NCI-H187 (cell line): ENCODE measurements at places on chromosomes 1 and 21.

DNA sequence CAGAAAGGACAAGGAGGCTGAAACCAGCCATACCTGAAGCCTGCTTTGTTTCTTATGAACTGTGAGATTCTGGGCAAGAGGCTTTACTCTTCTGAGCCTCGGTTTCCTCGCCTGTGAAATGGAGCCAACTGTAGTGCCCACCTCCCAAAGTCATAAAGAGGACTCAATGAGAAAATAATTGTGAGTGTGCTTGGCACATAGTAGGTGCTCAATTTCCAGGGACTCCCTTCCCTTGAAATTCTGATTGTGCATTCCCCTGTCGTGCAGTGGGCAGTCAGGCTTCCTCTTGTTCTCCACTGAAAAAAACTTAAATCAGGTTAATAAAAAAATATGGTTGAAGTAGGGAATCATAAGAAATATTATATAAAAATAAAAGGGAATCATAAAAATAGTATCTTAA is 37.5 kb upstream of the RUNX3 start:
- DNase-seq, result no peak

DNA sequence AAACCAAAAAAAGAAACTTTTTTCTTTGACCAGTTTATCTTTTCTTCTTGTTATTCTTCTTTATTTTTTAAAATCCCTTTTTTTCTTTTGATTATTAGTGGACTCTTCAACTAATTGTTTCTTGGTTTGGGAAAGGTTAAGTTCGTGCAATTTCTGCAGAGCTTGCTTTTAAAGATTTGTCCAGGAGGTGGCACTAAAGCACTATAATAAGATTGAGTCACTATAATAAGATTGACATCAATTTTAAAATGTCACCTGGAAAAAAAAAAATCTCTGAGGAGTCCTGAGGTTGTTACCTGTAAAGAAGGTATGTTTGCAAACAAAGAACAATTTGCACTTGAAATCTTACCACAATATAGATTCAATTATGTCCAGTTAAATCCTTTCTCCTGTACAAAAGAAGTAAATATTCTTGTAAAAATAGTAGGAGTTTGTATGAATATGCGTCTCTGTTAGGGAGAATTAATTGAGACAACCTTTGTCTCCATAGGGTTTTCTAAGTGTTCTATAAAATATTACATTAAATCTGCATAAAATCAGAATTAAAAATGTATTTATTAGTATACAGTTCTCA is 166.7 kb downstream of the ADGRL4 start:
- DNase-seq, result no peak

DNA sequence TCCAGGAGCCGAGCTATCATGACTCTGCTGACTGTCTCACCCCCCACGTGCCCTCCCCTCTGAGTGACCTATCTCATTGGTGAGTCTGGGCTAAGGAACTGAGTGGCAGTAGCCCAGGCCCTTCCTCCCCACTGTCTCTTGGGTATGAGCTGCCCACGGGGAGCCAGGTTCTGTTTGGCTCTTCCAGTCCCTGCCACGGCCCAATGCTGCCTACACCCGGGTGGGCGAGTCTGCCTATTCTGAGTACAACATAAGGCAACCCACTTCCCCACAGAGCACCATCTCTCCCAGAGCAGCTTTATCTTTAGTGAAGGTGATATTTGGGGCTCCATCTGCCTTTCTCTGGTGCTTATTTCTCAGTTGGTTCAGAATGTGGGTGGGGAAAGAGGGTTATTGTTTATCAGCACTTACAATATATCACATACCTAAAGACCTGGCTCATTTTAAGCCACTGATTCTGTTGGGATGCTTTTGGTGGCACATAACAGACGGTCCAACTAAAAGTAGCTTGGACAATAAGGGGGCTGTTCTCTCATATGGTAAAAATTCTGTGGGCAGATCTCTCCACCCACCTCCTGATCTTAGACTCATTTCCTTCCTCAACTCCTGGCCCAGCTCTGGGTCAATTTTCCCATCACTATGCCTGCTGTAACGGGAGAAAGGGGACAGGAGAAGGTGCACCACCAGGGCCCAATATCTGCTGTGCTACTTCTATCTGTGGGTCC is 27.7 kb upstream of the VWA5B1 start:
- no peak for DNase-seq

DNA sequence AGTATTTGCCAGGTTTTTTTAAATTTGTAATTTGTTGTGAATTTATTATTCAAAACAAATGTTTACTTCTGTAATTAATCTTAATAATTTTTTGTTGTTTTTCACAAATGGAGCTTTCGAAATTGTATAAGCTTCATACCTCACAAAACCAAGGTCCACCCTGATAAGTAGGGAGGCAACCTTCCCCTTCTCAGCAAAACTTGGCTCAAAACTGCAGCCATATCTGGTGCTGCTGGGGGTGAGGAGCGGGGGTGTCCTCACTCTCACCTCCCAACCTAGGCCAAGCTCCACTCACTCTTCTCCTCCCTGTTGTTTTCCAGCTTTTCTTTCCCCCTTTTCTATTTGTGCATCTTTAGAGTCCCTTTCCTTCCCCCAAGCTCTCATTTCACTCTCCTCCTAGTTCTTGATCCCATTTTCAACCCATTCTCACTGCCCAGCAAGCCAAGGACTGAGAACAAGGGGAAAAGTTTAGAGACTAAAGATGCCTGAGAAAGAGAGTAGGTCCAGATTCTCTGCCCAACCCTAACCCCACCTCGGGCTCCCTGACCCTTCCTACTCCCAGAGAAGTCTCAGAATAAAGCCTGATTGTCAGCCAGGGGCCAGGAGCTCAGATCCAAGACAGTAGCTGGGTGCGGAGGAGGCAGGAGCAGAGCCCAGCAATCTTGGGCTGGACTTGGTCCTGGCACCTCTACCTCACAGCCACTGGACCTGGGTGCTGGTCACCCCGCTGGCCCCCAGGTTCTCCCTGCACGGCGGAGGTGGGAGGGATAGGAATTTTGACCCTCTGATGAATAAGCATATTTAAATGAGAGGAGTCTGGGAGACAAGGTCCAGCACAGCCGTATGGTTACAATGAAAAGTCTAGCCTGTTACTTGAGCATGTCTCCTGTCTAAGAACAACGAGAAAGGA is 8.3 kb upstream of the CFAP45 start:
- no peak for DNase-seq

DNA sequence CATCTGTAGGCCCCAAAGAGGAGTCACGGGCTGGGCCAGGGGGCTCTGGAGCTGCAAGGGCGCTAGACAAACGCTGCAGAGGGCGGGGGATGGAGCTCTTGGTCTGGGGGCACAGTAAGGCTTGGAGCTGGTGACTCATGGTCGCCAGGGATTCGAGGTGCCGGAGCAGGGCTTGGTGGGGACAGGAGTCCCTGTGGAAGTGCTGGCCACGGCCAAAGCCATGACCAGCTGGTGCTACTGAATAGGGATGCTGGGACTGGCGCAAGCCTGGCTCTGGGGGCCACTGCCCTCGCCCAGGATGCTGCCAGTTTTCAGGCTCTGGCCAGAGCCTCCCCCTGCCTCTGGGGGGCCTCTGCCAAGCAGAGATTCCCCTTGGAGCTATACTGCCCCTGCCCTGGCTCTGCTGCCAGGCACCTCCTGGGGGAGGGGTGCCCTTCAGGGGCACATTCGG is 25.2 kb downstream of the SPOCD1 start:
- DNase-seq, result no peak

- DNase-seq, result no peak
Observed at GRCh38 chr21:37341254-37341960, 25.2 kb upstream of the DYRK1A start.

- no peak for DNase-seq
Observed at GRCh38 chr1:119891386-119891785, 4.9 kb downstream of the ADAM30 start.

DNA sequence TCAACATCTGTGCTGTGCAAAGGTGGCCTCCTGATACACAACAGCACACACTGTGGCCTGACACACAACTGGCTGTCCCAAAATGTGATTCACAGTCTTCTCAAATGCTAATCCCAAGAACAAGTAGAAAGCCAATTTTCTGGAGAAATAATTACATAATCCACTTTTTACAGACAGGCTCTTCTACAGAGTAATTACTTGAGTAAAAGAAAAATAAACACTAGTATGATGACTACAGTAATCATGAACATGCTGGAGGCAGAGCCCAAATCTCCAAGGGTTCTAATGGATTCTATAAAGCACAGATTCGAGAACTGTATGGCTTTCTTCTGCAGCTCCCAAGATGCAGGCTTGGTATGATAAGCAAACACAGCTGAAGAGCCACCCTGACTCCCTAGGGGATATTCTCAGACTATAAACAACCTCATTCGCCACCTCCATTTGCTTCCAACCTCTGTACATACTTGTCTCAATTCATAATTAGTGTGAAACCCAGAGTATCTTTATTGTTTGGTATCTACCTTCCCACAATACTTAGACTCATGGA is 81.9 kb downstream of the SIPA1L2 start:
- peak; percentile 45 for DNase-seq

GRCh38 chr1:111990878-111991718 is 1.6 kb upstream of the KCND3 start:
- peak; percentile 78 for DNase-seq

- DNase-seq, result no peak
Observed at GRCh38 chr1:227070638-227071285, 130.7 kb downstream of the COQ8A start.

DNA sequence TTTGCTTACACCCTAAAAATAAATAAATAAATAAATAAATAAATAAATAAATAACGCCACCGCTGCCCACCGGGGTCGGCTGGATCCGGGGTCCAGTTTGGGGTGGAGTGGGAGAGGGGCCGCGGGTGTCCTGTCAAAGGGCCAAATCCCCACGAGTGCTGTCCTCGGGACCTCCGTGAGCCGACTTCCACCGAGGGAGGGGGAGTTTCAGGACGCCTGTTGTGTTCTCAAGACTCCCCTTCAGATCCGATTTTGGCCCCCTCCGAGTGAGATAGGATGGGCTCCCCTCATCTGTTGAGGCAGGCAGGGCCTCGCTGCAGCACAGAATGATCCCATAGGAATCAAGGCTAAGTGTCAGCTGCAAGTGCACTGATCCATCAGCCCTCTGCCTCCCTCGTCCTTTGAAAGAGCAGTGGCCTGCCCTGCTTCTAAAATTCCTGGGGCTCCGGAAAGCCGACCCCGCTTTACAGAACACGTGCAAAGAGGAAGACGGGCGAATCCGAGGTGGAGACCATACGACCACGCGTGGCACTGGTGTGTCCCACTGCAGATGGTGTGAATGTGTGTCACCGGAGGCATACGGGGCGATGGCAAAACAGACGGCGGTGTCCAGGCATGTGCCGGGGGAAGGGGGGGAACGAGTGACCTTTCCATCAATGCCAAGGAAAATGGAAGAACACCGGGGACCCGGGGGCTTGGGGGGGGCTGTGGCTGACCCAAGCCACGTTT is 3880.5 kb downstream of the SRGAP2C start:
- DNase-seq, result no peak

DNA sequence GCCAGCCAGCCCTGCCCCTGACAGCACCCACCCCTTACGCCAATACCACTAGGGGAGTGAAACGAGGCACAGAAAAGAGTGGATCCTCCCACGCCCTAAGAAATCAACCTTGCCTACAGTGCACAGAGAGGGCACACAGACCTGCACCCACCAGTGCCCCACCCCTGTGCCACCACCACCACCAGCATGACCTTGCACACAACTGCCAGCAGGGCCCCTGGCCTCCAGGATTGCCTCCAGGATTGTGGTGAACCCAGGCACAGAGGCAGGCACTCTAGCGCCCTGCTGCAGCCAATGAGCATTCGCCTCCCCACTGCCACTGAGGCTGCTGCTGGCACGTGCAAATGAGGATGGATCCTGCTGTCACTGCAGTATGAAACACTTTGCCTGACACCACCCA is 23.5 kb upstream of the SGIP1 start:
- DNase-seq, result no peak

- DNase-seq, result no peak
Observed at GRCh38 chr1:13864760-13865159, 164.8 kb downstream of the PRDM2 start.

- no peak for DNase-seq
Observed at GRCh38 chr1:31478167-31478566, 65.2 kb downstream of the SERINC2 start.

DNA sequence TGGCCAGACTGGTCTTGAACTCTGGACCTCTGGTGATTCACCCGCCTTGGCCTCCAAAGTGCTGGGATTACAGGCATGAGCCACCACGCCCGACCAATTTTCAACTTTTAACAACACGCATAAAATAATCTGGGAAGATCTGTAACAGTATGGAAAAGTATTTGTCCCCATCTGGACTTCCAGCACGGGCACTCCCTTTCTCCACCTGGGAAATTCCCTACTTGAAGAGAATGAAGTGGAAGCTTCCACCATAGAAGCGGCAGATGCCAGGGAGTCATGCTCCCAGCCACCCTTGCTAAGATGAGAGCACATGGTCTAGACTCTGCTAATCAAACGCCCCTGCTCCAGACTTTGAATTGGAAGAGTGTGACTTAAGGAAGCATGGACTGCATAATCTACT is 9.0 kb upstream of the GPR137B start:
- DNase-seq, result no peak
